A549 treated with ZK216348 at 1 μM for 4 hours (cell line): ENCODE measurements at places on chromosomes 5 and 9. TPM values are rescaled to one million over a fixed set of nuclear protein-coding genes. Genes with fewer than 3 reads are reported as not detected.

The PDE8B gene
- total RNA-seq = 1.1 to 3.0 TPM (median 1.9 TPM) in 5 replicates

The IRX2 gene
- 1.1 to 2.1 TPM (median 1.8 TPM) in 5 replicates for total RNA-seq

The NINJ1 gene
- 53.6 to 93.5 TPM (median 79.9 TPM) in 5 replicates for total RNA-seq

The ACTBL2 gene
- 0.09 to 0.12 TPM in 2 of 5 replicates, not detected in the others for total RNA-seq

The ZBTB34 gene
- total RNA-seq = 2.8 to 4.7 TPM (median 3.9 TPM) in 5 replicates

The ANKRD33B gene
- 8.5 to 15.0 TPM (median 11.3 TPM) in 5 replicates for total RNA-seq

The COL27A1 gene
- 7.0 to 15.1 TPM (median 12.0 TPM) in 5 replicates for total RNA-seq

The PCDHGA7 gene
- 0.77 to 1.0 TPM (median 0.98 TPM) in 5 replicates for total RNA-seq

The RFESD gene
- total RNA-seq = 1.9 to 3.0 TPM (median 2.6 TPM) in 5 replicates

The AFAP1L1 gene
- 7.6 to 11.4 TPM (median 10.7 TPM) in 5 replicates for total RNA-seq

The BICD2 gene
- total RNA-seq = 23.5 to 37.2 TPM (median 32.2 TPM) in 5 replicates

The PCDHGA10 gene
- total RNA-seq = not detected in 5 replicates

The ATP6V1G1 gene
- 103 to 163 TPM (median 109 TPM) in 5 replicates for total RNA-seq

The SPATA6L gene
- 1.8 to 2.5 TPM (median 2.0 TPM) in 5 replicates for total RNA-seq

The MYMK gene
- total RNA-seq = not detected in 5 replicates

The SEPTIN8 gene
- 16.5 to 23.3 TPM (median 20.8 TPM) in 5 replicates for total RNA-seq

The LCP2 gene
- not detected in 5 replicates for total RNA-seq

The TLX3 gene
- not detected in 5 replicates for total RNA-seq

The MLANA gene
- total RNA-seq = not detected in 5 replicates

The ZNF300 gene
- total RNA-seq = 2.4 to 3.8 TPM (median 2.5 TPM) in 5 replicates
